ENCODE measurements at places on chromosomes 1 and 21. TPM values are rescaled to one million over a fixed set of nuclear protein-coding genes. Genes with fewer than 3 reads are reported as not detected.

- no peaks in the 10 kb centered on the region for H3K27me3 ChIP-seq
- no peaks in the 10 kb centered on the region for H3K36me3 ChIP-seq
- DNase-seq: no peak
- no peak overlapping the region for H3K4me3 ChIP-seq
These were observed 37.0 kb upstream of the COL6A1 start for GRCh38 chr21:45944601-45945000.

GRCh38 chr1:162984699-162985098 is 84.5 kb upstream of the RGS4 start:
- no peak for DNase-seq
- H3K36me3 ChIP-seq: no peaks in the 10 kb centered on the region
- no peak overlapping the region for H3K4me3 ChIP-seq
- H3K4me1 ChIP-seq: no peaks in the 10 kb centered on the region
- H3K27ac ChIP-seq: no peak overlapping the region

GRCh38 chr1:60345621-60346020 is 272.1 kb upstream of the C1orf87 start:
- H3K4me3 ChIP-seq: no peak overlapping the region
- H3K36me3 ChIP-seq: no peaks in the 10 kb centered on the region
- no peaks in the 10 kb centered on the region for H3K27me3 ChIP-seq
- no peaks in the 10 kb centered on the region for H3K4me1 ChIP-seq
- no peak overlapping the region for H3K27ac ChIP-seq

DNA sequence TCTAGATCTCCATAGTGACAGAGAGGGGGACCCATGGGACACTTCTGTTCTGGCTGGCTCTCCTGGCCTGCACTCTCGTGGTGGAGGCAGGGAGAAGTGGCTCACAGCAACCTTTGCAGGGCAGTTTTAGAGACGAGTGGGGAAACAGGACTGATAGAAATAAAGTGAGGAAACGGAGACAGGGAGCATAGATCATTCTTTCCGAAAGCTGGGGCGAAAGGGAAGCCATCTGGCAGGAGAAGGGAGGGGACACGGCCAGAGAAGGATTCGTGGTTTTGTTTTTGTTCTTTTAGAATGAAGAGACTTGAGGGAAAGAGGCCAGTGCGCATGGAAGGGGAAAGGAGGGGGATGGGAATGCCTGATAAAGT is 3.5 kb downstream of the TIE1 start:
- no peak for DNase-seq
- no peaks in the 10 kb centered on the region for H3K27me3 ChIP-seq
- no peak overlapping the region for H3K4me3 ChIP-seq
- H3K4me1 ChIP-seq: no peaks in the 10 kb centered on the region
- no peaks in the 10 kb centered on the region for H3K36me3 ChIP-seq
- H3K27ac ChIP-seq: no peak overlapping the region

- H3K27ac ChIP-seq: no peak overlapping the region
- no peaks in the 10 kb centered on the region for H3K27me3 ChIP-seq
- peaks cover 7% of the 10 kb centered on the region for H3K4me1 ChIP-seq
- no peak overlapping the region for H3K4me3 ChIP-seq
- no peaks in the 10 kb centered on the region for H3K36me3 ChIP-seq
These were observed 135.3 kb downstream of the KAZN start for GRCh38 chr1:14733779-14734140.

GRCh38 chr1:9687874-9688582 is 36.5 kb downstream of the PIK3CD start:
- peak overlapping the region; percentile 35 for H3K4me3 ChIP-seq
- no peaks in the 10 kb centered on the region for H3K36me3 ChIP-seq
- no peak overlapping the region for H3K27ac ChIP-seq
- peaks cover 5% of the 10 kb centered on the region for H3K4me1 ChIP-seq
- no peaks in the 10 kb centered on the region for H3K27me3 ChIP-seq

GRCh38 chr1:155940993-155941844 is at the start of gene RXFP4:
Gene RXFP4, plus strand, starts transcription at chr1:155941638. Its CDS starts 72 bp downstream, at chr1:155941710.
- peak within 1 kb of the TSS; percentile 86 for H3K27ac ChIP-seq
- no peaks in the 10 kb centered on the region for H3K4me1 ChIP-seq
- H3K36me3 ChIP-seq: no peaks in the 10 kb centered on the region
- H3K27me3 ChIP-seq: no peaks in the 10 kb centered on the region
- H3K4me3 ChIP-seq: no peak within 1 kb of the TSS

DNA sequence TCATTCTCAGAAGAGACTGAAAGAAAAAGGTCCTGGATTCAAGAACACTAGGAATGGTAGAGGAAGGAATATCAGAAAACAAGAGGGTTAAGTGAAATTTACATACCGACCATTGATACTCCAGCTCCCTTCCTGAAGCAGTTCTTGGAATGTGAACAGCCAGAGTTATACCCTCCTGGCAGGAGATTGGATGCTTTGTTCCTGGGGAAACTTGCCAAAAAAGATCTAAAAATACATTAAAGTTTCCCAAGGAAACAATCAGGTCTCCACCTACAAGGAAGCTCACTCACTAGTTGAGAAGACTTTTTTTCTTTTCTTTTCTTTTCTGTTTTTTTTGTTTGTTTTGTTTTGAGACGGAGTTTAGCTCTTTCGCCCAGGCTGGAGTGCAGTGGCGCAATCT is 91.1 kb downstream of the HLX start:
- no peaks in the 10 kb centered on the region for H3K4me1 ChIP-seq
- H3K4me3 ChIP-seq: no peak overlapping the region
- no peaks in the 10 kb centered on the region for H3K27me3 ChIP-seq
- DNase-seq: no peak

DNA sequence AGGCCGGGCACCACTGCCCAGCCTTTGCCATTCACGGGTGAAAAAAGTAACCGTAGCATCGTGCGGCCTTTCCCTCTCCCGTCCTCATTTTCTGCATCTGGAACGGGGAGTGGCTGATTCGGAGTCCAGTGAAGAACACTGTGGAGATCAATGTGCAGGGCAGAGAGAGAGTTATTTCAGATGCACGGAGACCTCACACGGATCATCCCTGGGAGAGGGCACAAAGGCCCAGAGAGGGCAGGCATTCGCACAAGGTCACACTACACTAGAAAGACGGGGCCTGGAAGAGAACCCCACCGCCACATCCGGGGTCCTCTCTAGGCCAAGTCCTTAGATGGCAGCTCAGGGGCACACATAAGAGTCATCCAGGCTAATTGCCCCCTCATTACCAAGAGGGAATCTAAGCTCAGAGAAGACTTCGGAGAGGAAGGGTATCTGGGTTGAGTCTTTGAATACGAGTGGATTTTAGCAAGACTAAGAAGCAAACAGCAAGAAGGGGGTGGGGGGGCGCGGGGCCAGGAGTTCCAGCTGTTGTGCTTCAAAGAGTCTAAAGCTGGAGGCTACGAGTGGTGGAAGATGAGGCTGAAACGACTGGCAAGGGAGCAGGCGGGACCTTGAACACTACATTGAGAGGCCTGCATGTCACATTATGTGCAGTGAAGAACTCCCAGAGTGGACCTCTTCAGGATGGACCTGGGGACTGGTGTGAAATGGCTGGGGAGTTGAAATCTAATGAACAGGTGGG is 857 bp downstream of the GPX7 start:
- peak overlapping the region; percentile 6 for H3K27ac ChIP-seq
- no peaks in the 10 kb centered on the region for H3K27me3 ChIP-seq
- DNase-seq: peak; percentile 27
- H3K36me3 ChIP-seq: no peaks in the 10 kb centered on the region

DNA sequence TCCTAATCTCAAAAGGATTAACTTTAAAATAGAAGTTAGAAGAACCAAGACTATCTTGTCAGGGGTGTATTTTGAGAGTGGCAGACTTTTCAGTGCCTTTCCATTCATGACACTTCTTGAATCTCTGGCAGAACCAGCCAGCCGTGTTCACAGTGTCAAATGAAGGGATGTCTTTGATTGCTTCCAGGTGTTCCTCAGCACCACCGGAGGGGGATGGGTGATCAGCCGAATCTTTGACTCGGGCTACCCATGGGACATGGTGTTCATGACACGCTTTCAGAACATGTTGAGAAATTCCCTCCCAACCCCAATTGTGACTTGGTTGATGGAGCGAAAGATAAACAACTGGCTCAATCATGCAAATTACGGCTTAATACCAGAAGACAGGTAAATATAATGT is 32.3 kb downstream of the FMO1 start:
- no peak overlapping the region for H3K4me3 ChIP-seq
- H3K36me3 ChIP-seq: no peaks in the 10 kb centered on the region
- no peaks in the 10 kb centered on the region for H3K4me1 ChIP-seq
- H3K27ac ChIP-seq: no peak overlapping the region
- DNase-seq: no peak
- peaks cover 1% of the 10 kb centered on the region for H3K27me3 ChIP-seq

- no peaks in the 10 kb centered on the region for H3K36me3 ChIP-seq
- H3K4me1 ChIP-seq: no peaks in the 10 kb centered on the region
- H3K27ac ChIP-seq: no peak overlapping the region
- H3K4me3 ChIP-seq: no peak overlapping the region
- no peak for DNase-seq
- H3K27me3 ChIP-seq: no peaks in the 10 kb centered on the region
These were observed 230.3 kb downstream of the C1orf94 start for GRCh38 chr1:34406833-34407539.

DNA sequence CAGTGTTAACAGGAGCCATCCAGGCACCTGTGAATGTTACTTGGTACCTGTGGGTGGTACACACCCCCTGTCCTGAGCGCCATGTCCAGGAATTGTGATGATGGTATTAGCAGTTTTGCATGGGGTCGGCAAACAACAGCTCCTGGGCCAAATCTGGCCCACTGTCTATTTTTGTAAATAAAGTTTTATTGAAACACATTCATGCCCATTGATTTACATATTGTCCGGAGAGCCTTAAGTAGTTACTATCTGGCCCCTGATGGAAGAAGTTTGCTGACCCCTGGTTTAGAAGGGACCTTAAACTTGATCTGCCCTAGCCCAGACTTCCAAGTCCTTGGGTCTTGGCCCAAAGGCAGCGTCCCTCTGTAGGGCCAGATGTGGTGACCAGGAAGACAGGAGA is 58.3 kb downstream of the SPSB1 start:
- H3K36me3 ChIP-seq: no peaks in the 10 kb centered on the region
- H3K4me1 ChIP-seq: no peaks in the 10 kb centered on the region
- DNase-seq: no peak
- no peaks in the 10 kb centered on the region for H3K27me3 ChIP-seq
- H3K27ac ChIP-seq: no peak overlapping the region

- H3K4me3 ChIP-seq: no peak overlapping the region
- no peaks in the 10 kb centered on the region for H3K27me3 ChIP-seq
- no peak for DNase-seq
- H3K27ac ChIP-seq: no peak overlapping the region
- no peaks in the 10 kb centered on the region for H3K4me1 ChIP-seq
These were observed 570.1 kb upstream of the CXADR start for GRCh38 chr21:16942703-16943102.

GRCh38 chr1:244460197-244460596 is 876 bp upstream of the CATSPERE start:
- H3K4me3 ChIP-seq: no peak overlapping the region
- peak; percentile 29 for DNase-seq
- H3K4me1 ChIP-seq: peaks cover 3% of the 10 kb centered on the region
- H3K27me3 ChIP-seq: no peaks in the 10 kb centered on the region
- H3K36me3 ChIP-seq: no peaks in the 10 kb centered on the region

DNA sequence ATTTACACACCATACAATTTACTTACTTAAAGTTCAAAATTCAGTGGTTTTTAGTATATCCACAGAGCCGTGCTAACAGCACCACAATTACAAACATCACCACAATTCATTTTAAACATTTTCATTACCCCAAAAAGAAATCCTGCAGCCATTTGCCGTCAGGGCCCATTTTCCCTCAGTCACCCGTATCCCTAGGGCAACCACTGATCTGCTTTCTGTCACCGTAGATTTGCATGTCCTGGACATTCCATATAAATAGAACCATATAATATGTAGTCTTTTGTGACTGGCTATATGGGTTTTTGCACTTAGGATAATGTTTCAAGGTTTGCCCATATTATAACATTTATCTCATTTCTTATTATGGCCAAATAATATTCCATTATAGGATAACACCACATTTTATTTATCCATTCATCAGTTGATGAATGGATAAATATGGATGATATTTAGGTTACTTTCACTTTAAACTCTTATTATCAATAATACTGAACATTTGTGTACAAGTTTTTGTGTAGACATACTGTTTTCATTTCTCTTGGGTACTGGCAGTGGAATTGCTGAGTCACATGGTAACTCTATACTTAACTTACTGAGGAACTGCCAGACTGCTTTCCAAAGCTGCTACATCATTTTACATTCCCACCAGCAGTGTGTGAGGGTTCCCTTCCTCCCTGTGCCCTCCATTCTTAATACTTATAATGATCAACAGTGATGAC is 68.9 kb downstream of the ST3GAL3 start:
- H3K4me1 ChIP-seq: no peaks in the 10 kb centered on the region
- no peak for DNase-seq
- H3K36me3 ChIP-seq: no peaks in the 10 kb centered on the region
- H3K27ac ChIP-seq: no peak overlapping the region

DNA sequence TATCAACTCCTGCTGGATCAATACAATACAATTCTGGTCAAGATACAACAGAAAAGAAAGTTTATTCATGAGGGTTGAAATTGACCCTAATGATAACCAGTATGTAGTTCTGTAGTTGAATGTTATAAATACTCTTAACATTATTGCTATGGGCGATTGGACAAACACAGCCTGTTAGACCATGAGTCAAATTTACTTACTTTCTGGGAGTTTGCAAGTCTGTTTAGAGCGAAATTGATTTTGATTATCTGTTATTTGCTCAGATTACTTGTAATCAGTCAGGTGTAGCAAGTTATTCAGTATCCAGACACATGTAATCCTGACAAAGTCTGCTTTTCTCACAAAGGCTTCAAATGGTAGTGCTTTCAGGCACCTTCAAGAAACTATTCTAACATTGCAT is 216.6 kb upstream of the B3GALT2 start:
- no peak for DNase-seq
- no peak overlapping the region for H3K27ac ChIP-seq
- H3K27me3 ChIP-seq: no peaks in the 10 kb centered on the region
- H3K36me3 ChIP-seq: no peaks in the 10 kb centered on the region

DNA sequence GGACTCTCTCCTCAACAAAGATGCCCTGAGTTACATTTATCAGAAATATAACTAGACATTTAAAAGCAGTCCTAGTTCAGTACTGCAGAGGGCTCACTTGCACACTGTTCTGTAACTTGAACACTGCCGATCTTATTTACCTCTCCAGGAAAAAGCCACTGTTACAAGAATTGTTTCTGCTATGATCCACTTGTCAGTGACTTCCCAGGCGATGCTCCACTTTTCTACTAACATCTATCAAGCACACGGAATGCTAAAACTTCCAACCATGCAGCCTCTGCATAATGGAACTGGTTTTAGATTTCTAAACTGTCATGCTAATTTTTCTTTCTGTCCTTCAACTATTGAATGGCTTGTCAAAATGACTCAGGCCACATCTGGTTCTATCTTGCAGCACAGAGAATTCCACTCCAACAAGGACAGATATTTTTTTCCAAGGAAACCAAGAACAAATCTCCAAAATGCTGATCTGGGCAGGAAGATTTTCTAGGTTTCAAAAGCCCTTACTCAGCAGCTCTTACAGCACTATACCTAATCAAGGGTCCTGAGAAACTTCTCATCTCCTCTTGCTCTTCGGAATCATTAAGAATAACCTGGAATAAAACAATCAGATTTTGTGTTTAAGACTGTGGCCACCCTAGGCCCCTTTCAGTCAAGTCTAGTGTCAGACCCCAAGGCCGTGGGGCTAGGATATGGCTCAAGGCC is 9.9 kb downstream of the SEC16B start:
- no peaks in the 10 kb centered on the region for H3K27me3 ChIP-seq
- H3K4me3 ChIP-seq: no peak overlapping the region
- H3K27ac ChIP-seq: no peak overlapping the region
- peaks cover 6% of the 10 kb centered on the region for H3K36me3 ChIP-seq
- DNase-seq: peak; percentile 34

GRCh38 chr21:40422896-40423635 is 423.9 kb downstream of the DSCAM start:
- no peak overlapping the region for H3K27ac ChIP-seq
- no peaks in the 10 kb centered on the region for H3K27me3 ChIP-seq
- no peaks in the 10 kb centered on the region for H3K4me1 ChIP-seq
- DNase-seq: no peak

The OR2M3 gene
- polyA plus RNA-seq: not detected

The TNFSF18 gene
- not detected for polyA plus RNA-seq

The HSPA6 gene
- 1.6 TPM for polyA plus RNA-seq

Data from small intestine (tissue), 16 donors.